ENCODE measurements at places on chromosomes 4 and X.

- DNase-seq = no peak
Measured at GRCh38 chrX:153598541-153599191, at the start of gene CCNQ. TSS of gene CCNQ (minus strand) at chrX:153599139. CDS start at chrX:153599073, 66 bp downstream.

DNA sequence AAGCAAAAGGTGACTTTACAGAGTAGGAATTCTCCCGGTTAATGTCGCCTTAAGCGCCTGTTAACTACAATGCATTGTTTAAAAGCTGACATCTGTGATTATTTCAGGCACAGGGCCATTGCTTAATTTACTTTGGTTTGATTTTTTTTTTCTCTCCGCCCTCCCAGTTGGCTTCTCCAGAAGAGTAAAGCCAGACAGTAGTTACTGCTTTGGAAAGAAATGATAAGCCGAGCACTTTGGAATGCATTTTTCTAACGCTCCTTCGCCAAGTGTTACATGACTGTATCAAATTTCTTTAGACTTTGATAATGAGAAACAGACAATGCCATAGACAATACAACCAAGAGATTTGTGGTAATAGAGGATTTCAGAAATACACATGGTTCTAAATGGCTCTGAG, 383.0 kb upstream of the TENM3 start:
- DNase-seq = no peak

GRCh38 chr4:15317246-15317645, 110.6 kb upstream of the C1QTNF7 start:
- no peak for DNase-seq

- DNase-seq = no peak
Measured at GRCh38 chrX:46850771-46851170, 13.9 kb downstream of the RP2 start.

- no peak for DNase-seq
Measured at GRCh38 chrX:968148-968965, 244.1 kb downstream of the CRLF2 start.

All from cortex of kidney (tissue), 1 donor.